ENCODE measurements at places on chromosomes 2 and 18.

GRCh38 chr2:128628206-128628605 is 309.5 kb upstream of the HS6ST1 start:
- no peak for DNase-seq

GRCh38 chr2:44616667-44617155 is 255.0 kb downstream of the CAMKMT start:
- DNase-seq, result no peak

GRCh38 chr2:47506436-47506835 is 103.5 kb downstream of the MSH2 start:
- DNase-seq, result no peak

GRCh38 chr18:7082671-7083070 is 34.9 kb downstream of the LAMA1 start:
- DNase-seq, result no peak

- DNase-seq, result no peak
Observed at GRCh38 chr2:42048299-42049220, 739 bp downstream of the PKDCC start.

All from GM12892 (cell line).